ENCODE measurements at places on chromosomes 3 and 15. TPM values are rescaled to one million over a fixed set of nuclear protein-coding genes. Genes with fewer than 3 reads are reported as not detected.

The NAA50 gene
- 75.7 TPM for total RNA-seq

- no peak for DNase-seq
These were observed 4.5 kb downstream of the WNT5A start for GRCh38 chr3:55482496-55483195.

GRCh38 chr15:99556011-99556410 lies 9.8 kb upstream of the MEF2A start:
- no peak for DNase-seq

The PGBD4 gene
- total RNA-seq, result 2.0 TPM

The RTP1 gene
- not detected for total RNA-seq

The FRMD5 gene
- total RNA-seq, result not detected

The P4HTM gene
- total RNA-seq, result 44.2 TPM

DNA sequence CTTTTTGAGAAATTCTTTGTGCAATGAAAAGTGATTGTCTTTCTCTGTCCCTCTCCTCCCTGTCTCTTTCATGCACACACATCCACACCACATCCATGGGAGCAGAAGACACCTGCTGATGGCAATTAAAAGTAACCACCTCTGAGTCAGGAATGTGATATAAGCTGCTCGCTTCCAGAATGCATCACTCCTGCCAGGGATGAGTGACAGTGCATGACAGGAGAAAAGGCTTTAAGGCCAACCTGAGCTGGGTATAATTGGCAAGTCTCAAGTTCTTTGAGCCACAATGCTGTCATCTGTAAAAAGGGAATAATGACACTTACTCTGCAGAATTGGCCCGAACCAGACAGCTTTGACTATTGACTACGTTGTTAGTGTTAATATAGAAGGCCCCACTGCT lies 59.6 kb downstream of the UBP1 start:
- no peak for DNase-seq

GRCh38 chr15:82852941-82853561 lies 43.6 kb downstream of the WHAMM start:
- peak; percentile 16 for DNase-seq

The PIK3CB gene
- total RNA-seq, result 59.7 TPM

- DNase-seq, result no peak
These were observed 642 bp downstream of the SCAP start for GRCh38 chr3:47475029-47475569.

The PEX5L gene
- not detected for total RNA-seq

DNA sequence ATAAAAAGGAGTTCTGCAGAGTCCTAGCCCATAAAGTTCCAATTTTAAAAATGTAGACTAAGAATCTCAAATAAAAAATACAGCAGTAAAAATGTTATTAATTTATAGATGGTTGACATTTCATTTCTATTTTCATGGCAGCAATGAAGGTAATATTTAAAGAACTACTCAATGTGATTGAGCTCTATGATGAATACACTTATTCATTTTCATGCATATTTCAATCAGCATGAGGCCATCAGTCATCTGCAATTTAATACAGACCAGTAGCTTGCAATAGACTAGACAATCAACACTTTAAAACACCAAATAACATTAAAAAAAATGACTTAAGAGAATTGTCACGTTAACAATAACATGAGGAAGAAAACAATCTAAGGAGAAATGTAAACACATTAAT lies 1295.8 kb upstream of the ALCAM start:
- DNase-seq, result no peak

- no peak for DNase-seq
These were observed 55.4 kb upstream of the PIAS1 start for GRCh38 chr15:67998599-67999133.

The CALML4 gene
- 28.3 TPM for total RNA-seq

GRCh38 chr15:33198541-33198940 lies 4.0 kb upstream of the FMN1 start:
- DNase-seq, result no peak

- DNase-seq, result no peak
These were observed 90.2 kb upstream of the CHD2 start for GRCh38 chr15:92809880-92810361.

DNA sequence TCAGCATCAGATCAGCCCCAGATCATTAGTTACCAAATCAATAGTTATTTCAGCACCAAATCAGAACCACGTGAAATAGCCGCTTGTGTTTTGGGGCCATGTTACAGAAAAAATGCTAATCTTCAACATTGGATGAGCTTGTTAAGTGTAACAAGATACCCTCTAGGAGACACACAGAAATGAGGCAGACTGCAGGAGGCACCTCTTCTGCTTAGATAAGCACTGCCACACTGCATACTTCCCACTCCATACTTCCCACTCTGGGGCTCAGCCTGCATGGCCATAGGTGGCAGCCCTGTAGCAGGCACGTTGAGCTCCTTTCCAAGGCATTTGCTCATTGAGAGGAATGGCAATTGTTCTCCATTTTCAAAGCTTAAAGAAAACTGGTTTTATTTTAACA lies 73.3 kb downstream of the CHCHD6 start:
- DNase-seq, result no peak

The PAQR5 gene
- total RNA-seq, result 37.1 TPM

DNA sequence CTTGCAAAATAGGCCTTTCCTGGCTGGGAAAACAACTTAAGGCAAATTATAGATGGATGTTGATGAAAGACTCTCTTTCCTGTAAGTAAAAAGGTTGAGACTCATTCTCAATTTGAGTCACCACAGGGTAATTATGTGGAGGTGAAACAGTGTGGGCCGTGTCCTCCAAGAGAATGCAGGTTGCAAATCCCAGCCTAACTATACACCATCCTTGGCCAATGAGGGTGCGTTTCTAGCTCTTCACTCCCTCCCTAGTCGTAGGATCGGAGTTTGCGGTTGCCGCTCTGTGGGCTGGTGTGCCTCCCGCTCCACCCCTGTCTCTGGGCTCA lies 259.9 kb downstream of the PLCL2 start:
- DNase-seq, result no peak

The SCAANT1 gene
- total RNA-seq, result not detected

DNA sequence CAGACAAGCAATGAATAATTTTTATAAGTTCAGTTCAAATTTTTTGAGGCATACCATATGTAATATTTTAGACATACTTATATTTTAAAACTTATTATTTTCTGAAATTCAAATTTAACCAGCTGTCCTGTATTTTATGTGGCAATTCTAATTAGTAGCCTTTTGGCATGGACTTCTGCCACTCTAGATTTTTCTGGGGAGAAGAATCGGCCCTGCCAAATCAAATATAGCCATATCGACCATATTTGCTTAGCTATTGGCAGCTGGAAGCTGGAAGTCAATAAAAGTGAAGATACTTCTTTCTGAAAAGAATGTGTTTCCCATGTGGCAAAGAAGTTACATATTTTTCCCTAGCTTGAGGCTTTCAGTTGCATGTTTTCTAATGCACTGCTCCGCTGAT lies 9.4 kb upstream of the RBMS3 start:
- DNase-seq, result no peak

- DNase-seq, result no peak
These were observed 126.4 kb downstream of the IMPG2 start for GRCh38 chr3:101193957-101194356.

All from upper lobe of left lung (tissue), 6 donors.